Gastroesophageal sphincter (tissue), 4 donors: ENCODE measurements at places on chromosomes 12 and 14. TPM values are rescaled to one million over a fixed set of nuclear protein-coding genes. Genes with fewer than 3 reads are reported as not detected.

GRCh38 chr14:47539031-47539461 lies 136.4 kb downstream of the MDGA2 start:
- H3K27ac ChIP-seq, result no peak overlapping the region
- H3K4me3 ChIP-seq, result no peak overlapping the region
- ATAC-seq, result no peak
- no peaks in the 10 kb centered on the region for H3K4me1 ChIP-seq
- no peaks in the 10 kb centered on the region for H3K36me3 ChIP-seq
- no peaks in the 10 kb centered on the region for H3K27me3 ChIP-seq

Gene PLEKHH1
- 4.1 TPM for total RNA-seq

Gene DCP1B
- total RNA-seq, result 26.3 TPM

GRCh38 chr12:4957761-4958160 lies 48.1 kb downstream of the KCNA1 start:
- no peak overlapping the region for H3K27ac ChIP-seq
- H3K36me3 ChIP-seq, result no peaks in the 10 kb centered on the region

Gene RAB15
- total RNA-seq, result 6.0 TPM
